ENCODE measurements at places on chromosomes 4 and X.

DNA sequence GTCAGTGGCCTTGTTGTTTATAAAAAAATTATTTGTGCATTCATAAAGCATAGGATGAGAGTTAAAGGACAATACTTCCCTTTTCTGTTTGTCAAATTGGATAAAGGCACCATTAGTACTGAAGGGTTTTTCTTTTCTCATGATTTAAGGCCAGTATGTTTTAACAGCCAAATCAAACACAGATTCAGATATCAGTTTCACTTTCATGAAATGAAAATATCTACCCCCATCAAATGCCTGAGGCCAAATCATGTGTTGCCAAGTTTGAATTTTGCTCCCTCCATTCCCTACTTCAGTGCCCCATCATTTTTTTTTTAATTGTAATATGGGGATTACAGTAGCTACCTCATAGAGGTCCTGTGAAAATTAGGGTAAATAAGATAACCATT, 745.9 kb downstream of the RPA4 start:
- DNase-seq = no peak

- DNase-seq = no peak
Observed at GRCh38 chr4:47415719-47416118, 47.8 kb downstream of the COMMD8 start.

GRCh38 chr4:122858705-122859104, 32.1 kb downstream of the FGF2 start:
- DNase-seq = no peak

GRCh38 chr4:152690706-152691651, 11.2 kb upstream of the TMEM154 start:
- DNase-seq = no peak

DNA sequence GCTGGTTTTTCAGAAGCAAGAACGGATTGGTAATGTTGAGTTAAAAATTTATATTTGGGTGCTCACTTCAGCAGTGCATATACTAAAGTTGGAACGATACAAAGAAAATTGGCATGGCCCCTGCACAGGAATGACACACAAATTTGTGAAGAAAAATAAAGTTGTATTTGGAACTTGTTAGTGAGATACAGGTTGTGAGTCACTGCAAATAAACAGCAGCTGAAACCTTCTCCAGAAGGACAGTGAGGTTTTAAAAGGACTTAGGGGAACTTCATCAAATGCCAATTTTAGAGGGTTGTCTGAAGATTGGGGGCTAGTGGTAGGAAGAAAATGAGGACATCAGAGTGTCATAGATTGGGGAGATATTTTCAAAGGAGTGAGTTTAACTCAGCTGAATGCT, 79.7 kb upstream of the ELOVL6 start:
- DNase-seq = no peak

DNA sequence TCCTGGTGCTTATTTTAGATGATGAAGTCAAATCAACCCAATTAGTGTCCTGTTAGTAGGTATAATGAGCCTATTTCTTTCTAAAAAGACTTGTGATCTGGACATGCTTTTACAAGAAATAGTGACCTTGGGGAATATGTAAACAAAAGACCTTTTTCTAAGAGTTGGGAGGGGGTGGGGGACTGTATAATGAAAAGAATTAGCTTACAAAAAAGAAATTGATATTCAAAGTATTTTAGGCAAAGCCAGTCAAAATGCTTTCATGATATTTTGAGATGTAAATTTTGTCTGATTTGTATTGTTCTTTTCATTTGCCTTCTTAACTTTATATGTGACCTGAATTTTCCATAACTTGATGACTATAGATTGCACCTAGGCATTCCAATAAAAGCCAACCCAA, 114.6 kb downstream of the DCTD start:
- no peak for DNase-seq

GRCh38 chr4:148015058-148015457, 283.2 kb downstream of the ARHGAP10 start:
- DNase-seq = no peak

GRCh38 chrX:11792461-11793421, 34.7 kb downstream of the MSL3 start:
- DNase-seq = peak; percentile 28

- DNase-seq = no peak
Observed at GRCh38 chr4:184721254-184721653, 12.6 kb downstream of the CENPU start.

DNA sequence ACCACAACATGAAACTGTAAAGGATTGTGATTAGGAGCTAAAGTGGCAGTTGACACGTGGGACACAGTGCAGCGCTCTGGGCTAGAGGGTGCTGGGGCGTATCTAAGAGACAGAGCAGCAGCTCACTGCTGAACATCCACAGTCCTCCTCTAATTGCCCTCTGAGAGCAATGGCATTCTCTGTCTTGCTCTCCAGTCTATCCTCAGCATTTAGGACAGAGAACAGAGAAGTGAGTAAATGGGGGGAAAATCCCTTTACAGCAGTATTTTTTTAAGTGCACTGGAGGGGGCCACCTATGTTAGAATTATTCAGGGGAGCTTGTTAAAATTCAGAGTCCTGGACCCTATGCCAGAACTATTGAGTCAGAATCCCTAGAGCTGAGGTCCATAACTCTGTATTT, 4.2 kb upstream of the TMEM154 start:
- no peak for DNase-seq

DNA sequence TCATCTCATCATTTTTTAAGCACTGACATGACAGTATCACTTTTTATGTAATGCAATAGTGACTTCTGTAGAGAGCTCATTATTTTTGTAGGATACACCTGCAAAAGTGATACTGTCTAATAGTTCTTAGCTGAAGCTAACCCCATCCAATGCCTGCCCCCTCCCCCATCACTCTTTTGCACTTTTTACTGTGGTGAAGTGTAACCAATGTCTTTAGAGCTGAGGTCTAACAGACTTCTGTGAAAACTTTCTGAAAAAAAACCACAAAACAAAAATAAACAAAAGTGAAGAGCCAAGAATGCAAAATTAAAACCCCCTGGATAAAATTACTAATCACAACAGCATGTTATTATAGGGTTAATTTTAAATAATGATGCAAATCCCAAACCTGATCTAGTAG, 301.1 kb downstream of the ANK2 start:
- no peak for DNase-seq
